ENCODE measurements at places on chromosomes 6 and 20.
A peak's percentile ranks its signal among the peaks of the same experiment; 100 is the strongest.

DNA sequence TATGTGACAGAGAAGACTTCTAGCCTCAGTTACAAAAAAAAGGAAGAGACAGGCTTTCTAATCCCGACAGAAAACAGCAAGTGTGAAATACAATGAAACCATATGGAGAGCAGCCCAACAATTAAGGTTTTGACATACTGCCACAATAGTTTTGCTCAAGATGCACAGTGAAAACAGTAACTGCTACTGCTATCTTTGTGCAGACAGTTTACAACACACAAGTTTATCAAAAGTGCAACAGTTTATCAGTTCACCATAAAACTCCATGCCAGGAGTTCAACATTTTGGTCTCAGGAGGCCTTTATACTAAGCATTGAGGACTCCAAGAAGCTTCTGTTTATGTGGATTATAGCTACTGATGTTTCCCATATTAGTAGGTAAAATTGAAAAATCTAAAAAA lies 37.6 kb downstream of the GOPC start:
- DNase-seq = no peak

GRCh38 chr6:25548451-25548850 lies 103.6 kb upstream of the SCGN start:
- no peak for DNase-seq

- no peak for DNase-seq
Observed at GRCh38 chr6:79862126-79862525, 85.2 kb downstream of the ELOVL4 start.

GRCh38 chr20:24971376-24972101 lies 21.0 kb downstream of the APMAP start:
- DNase-seq = no peak

DNA sequence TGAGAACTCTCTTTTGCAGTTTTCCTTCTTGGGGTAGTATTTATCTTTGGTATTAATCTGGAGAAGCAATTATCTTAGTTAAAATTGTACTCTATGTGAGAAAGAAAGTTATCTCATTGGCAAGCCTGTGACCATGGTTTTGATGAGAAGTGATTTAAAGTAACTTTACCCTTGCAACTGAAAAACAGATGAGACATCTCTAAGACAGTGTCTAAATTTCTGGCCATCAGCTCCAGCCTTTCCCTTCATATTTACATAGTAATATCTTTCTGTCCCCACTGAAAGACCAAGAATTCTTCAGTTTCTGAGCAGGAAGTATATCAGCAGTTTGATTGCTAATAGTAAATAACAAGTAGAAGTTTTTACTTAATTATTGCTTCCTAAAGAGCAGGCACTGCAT lies 386.1 kb upstream of the SYNCRIP start:
- DNase-seq = no peak

- DNase-seq = no peak
Observed at GRCh38 chr6:15349379-15349778, 103.5 kb downstream of the JARID2 start.

GRCh38 chr20:2248837-2249236 lies 47.0 kb upstream of the TGM3 start:
- no peak for DNase-seq

- no peak for DNase-seq
Observed at GRCh38 chr20:36214684-36215256, 21.5 kb upstream of the AAR2 start.

- DNase-seq = no peak
Observed at GRCh38 chr6:136318676-136319075, 29.0 kb upstream of the BCLAF1 start.

DNA sequence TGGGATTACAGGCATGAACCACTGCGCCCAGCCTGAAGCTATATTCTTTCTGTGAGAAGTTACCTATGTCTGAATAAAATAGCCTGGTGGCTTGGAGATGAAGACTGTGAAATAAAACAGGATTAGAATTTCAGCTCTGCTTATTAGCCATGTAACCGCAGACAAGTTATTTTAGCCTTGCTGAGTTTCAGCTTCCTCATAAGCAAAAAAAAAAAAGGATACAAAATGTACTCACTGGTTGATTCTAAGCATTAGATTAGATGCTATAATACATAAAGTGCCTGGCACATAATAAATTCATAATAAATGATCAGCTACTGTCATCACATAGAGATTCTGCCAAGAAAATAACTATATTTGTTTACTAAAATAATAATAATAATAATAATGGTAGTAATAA lies 98.8 kb downstream of the EPB41L2 start:
- DNase-seq = no peak

DNA sequence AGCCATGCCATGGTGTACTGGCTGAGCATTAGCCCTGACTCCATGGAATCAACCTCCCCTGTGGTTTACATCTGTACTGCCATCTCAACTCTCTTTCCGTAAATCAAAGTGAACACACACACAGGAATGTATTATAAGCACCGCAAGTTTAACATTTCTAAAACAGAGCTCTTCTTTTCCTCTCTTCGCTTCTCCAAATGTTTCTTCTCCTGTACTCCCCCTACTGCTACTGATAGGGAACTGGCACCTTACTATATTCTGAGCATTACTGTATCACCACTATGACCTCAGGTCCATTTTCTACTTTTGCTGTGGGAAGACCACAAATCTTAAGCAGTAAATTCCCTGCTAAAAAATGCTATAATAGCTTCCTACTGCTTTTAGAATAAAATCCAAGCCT lies 101.2 kb downstream of the NUS1 start:
- DNase-seq = no peak

GRCh38 chr6:133359256-133359655 lies 118.1 kb downstream of the EYA4 start:
- no peak for DNase-seq

- no peak for DNase-seq
Observed at GRCh38 chr20:56762401-56762800, 133.3 kb downstream of the TFAP2C start.

- DNase-seq = no peak
Observed at GRCh38 chr20:64224351-64225170, 31.0 kb upstream of the PCMTD2 start.

DNA sequence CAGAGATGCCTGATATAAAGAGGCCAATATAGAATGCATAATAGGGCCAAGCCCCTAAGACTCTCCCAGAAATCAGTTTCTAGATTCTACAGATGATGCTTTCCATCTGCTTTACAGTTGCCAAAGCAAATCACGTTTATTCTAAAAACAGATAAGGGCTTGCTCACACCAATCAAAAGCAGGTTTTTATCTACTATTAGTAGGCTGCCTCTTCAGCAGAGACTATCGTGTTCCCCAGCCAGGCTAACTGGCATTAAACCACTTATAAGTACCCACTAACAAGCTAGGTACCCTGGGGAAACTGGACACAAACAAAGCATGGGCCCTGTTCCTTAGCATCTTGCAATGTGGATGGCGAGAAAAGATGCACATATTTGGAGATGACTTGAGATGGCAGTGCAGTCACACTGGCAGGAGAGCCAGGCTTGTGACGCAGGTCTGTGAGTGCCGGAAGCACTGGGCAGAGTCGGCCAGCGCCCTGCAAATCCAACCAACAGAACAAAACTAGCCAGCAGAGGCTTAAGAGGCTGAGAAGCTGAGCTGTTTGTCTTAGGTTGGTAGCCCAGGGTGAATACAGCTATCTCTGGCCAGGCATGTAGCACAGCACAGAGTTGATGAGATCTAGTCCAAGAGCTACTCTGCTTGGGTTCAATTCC lies 73.4 kb downstream of the GFOD1 start:
- no peak for DNase-seq

GRCh38 chr6:26550250-26550993 lies 12.3 kb downstream of the HMGN4 start:
- peak; percentile 66 for DNase-seq

DNA sequence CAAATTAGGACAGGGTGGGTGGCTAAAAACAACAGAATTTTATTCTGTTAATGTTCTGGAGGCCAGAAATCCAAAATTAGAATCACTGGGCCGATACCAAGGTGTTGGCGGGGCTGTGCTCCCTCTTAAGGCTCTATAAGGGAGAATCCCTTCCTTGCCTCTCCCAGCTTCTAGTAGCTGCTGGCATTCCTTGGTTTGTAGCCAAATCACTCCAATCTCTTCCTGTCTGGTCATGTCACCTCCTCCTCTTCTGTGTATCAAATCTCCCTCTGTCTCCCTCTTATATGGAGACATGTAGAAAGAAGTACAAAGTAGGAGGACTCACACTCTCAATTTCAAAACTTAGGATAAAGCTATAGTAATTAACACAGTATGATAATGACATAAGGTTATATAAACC lies 102.9 kb upstream of the SIRPA start:
- no peak for DNase-seq

GRCh38 chr6:111243095-111243494 lies 155.8 kb downstream of the SLC16A10 start:
- DNase-seq = no peak

DNA sequence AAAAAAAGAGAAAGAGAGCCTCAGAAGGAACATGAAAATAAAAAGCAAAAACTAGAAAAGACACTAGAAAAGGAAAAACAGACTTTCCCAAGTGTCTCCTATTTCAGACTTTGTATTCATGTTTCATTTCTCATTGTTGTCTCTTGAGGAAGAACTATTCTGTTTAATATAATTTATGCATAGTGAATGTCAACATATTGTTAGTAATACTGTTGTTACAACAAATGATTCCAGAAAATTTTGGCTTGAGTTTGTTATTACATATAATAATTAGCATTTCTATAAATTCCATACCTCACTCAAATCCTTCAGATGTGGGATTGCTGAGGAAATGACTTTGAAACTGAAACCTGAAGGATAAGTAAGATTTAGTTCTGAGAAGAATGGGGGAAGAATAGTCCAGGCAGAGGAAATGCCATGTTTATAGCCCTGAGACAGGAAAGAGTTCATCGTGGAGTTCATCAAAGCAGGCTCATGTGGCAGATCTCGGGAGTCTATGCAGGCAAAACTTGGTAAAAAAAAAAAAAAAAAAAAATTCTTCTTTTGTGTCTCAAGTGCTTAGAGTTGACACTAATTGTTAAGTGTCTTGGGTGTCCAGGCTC lies 53.1 kb upstream of the EIF2S2 start:
- no peak for DNase-seq

DNA sequence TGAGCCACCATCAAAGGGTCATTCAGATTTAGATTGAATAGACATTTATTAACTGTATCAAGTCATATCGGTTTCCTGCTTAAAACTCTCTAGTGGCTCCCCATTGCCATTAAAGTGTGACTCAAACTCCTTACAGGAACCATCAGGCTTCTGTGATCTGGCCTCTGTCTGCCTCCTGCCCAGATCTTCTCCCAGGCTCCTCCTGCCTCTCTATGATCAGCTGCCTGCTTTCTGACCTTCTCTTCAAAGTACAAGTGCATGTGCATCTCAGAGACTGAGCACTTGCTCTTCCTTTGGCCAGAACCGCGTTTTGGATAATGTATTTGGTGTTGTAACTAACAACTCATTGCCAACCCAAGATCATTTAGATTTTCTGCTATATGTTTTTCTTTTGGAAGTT lies 52.7 kb downstream of the IL20RA start:
- DNase-seq = no peak

- DNase-seq = no peak
Observed at GRCh38 chr20:49882171-49882970, 33.0 kb downstream of the SPATA2 start.

DNA sequence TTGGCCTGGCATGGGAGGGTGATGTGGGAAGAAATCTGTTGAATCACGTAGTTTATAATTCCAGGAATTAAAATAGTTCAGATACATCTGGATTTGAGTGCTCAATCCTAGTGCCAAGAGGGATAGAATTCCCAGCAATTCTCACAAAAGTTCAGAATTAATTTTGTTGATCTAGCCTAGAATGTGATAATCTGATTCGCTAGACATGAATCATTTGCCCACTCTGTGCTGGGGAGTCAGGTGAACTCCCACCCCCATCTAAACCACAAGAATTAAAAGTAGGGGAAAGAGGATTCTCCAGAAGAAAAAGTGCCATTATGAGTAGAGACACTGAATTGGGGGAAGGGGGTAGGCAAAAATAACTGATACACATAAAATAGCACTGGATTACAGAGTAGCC lies 85.0 kb downstream of the LIN28B start:
- DNase-seq = no peak

- DNase-seq = no peak
Observed at GRCh38 chr20:62593616-62594015, 48.7 kb upstream of the SLCO4A1 start.

DNA sequence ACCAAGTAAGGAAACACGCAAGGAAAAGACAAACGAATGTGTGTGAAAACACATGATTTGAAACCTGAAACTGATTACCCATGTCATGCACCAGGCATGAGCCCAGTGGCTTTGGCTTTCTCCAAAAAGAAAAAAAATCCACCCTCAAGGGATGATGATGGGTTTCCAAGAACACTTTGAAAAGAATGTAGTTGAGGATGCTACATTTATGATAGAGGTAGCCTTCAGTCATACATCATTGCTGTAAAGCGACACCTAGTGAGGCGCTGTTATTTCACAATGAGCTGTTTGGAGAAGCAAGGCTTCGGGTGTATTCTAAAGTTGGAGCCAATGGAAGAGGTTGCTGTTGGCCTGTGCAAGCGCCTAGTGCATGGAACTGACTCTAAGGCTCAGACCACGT lies 124.9 kb downstream of the SCML4 start:
- DNase-seq = no peak

GRCh38 chr20:17676942-17677341 lies 5.1 kb downstream of the RRBP1 start:
- DNase-seq = no peak

- no peak for DNase-seq
Observed at GRCh38 chr6:14001329-14002012, 76.7 kb downstream of the RNF182 start.

- no peak for DNase-seq
Observed at GRCh38 chr20:59143326-59143725, 20.3 kb upstream of the ZNF831 start.

DNA sequence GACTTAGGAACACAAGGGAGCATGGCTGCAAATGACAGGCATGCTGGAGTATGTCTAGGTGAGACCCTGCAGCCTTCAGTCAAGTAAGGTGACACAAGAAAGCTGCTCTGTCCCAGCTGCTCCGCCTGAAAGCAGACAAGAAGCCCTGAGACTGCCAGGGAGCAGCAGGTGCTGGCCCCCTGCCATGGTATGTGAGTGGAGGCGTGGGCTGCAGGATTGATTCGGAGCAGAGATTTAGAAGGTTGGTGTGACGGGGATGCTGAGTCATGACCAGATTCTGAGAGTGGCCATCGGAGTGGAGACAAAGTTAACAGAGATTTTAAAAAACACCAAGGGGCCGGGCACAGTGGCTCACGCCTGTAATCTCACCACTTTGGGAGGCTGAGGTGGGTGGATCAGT lies 17.8 kb downstream of the LRP11 start:
- DNase-seq = no peak

- no peak for DNase-seq
Observed at GRCh38 chr6:162538643-162539064, 188.9 kb downstream of the PRKN start.
